ENCODE measurements at places on chromosomes 4 and X.

- no peak for DNase-seq
Measured at GRCh38 chrX:130728208-130728607, 174.8 kb downstream of the ENOX2 start.

- DNase-seq, result no peak
Measured at GRCh38 chr4:176734461-176734860, 58.3 kb downstream of the VEGFC start.

DNA sequence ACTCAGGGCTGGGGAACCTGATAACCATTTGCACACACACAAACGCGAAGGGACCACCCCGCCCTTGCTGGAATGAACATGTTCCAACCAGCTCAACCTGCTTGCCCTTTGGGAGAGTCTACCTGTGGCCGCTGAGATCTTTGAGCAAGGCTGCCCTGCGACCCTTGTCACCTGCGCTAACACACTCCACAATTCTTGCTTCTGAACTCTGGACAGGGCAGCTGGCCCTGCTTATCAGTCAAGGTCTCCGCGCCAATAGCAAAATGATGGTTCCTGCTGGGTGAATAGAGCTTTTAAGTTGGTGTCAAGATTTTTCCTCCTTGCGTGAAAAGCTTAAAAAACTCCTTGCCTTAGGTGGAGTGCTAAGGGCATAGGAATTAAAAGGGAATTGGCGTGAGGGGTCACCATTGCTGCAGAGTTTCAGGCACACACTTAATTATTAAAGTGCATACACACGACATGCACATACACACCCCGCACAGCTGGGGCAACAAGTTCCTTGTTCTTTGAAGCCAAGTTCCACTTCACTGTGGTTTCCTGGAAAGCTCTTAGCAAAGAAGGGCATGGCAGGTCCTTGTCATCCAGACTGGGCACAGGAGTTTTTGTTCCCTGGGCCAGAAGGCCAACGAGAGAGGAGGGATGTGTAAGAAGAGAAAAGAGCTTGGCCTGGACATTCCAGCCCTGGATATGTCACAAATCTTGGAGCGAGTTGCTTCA lies 207.7 kb downstream of the STIM2 start:
- no peak for DNase-seq

DNA sequence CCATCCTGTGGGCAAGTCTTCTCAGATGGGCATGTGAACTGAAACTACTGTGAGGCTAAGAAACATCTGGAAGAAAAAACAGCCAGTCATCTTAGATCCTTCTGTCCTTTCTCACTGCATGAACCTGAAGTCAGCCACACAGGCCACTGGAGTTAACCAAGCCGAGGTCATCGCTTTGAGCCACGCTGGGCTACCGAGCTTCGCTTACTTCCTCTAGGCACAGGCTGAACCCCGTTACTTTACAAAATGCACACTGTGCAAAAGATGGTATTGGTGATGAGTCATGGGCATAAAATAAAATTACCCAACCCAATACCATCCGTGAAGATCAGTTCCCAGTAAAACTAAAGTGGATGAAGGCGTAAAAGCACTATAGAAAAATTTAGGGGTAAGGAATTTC lies 86.2 kb downstream of the MTMR1 start:
- no peak for DNase-seq

GRCh38 chr4:57231781-57232180 lies 121.6 kb upstream of the IGFBP7 start:
- no peak for DNase-seq

DNA sequence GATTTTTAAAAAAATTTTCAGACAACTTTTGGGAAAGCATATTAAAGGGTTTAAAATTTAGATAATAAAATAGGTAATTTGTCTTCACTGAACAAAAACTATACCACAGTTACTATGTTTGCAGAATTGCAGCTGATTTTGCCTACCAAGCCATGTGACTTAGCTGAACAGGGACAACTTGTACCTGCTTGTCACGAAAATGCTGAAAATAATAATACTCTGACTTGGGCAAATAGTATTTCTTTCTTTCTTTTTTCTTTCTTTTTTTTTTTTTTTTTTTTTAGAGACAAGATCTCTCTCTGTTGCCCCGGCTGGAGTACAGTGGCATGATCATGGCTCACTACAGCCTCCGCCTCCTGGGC lies 225.2 kb upstream of the PPP1R2C start:
- no peak for DNase-seq

- DNase-seq, result peak; percentile 21
Measured at GRCh38 chr4:85861064-85861765, 386.3 kb downstream of the ARHGAP24 start.

DNA sequence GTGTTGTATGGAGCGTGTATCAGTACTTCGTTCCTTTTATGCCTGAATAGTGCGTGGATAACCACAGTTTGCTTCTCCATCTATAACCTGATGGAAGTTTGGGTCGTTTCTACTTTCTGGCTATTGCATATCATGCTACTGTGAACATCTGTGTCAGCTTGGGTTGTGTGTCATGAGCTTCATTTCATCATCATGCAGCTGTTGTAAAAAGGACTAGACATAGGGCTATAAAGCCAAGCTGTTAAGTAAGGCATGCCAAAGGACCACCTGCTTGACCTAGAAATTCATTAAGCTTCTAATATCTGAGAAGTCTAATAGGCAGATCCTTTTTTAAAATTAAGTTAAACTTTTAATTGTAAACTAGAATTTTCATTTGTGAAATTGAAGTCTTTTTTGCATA lies 18.4 kb downstream of the SMS start:
- no peak for DNase-seq

DNA sequence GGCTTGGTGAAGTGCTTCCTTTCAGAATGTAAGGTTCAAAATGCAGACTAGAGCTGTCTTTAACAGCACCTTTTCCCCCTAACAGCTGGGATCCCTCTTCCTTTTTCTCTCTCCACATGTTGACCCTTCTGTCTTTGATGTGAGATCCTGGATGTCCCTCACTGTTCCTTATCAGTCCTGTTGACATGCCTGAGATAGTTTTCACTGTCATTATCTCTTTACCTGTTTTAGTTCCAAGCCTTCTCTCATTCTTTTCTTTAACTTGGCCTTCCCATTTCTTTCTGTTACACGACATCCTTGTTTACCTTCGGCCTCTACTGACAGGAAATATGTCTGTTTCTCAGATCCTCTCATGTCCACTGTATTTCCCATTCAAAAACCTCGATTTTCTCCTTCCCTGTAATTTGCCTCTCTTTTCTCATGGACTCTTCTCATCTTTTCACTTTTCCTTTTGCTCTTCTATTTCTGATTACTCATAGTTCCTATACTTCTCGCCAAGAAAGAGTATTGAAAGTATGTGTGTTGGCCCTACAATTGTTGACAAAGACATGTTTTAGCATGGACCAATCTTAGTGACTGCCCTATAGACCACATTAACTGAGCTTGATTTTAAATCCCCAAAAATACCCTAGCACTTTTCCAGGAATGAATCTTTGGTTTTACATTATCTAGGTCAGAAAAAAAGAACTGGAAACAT lies 1.2 kb upstream of the SOWAHB start:
- no peak for DNase-seq

DNA sequence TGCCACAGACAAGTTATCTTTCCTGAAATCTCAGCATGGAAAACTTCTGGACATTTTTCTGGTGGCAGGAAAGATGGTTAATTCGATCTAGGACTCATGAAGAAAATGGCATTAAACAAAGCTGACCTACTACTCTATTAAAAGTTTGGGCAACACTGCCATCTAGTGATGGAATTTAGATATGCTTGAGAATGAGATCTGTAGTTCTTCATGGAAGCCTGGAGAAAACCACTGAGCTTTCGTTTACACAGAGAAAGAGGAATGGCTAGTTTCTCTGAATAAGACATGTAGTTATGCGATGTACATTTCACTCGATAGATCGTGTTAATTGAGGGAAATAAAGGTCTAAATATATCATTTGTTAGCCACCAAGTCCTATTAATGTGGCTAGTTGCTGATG lies 51.7 kb upstream of the CHRDL1 start:
- DNase-seq, result no peak

DNA sequence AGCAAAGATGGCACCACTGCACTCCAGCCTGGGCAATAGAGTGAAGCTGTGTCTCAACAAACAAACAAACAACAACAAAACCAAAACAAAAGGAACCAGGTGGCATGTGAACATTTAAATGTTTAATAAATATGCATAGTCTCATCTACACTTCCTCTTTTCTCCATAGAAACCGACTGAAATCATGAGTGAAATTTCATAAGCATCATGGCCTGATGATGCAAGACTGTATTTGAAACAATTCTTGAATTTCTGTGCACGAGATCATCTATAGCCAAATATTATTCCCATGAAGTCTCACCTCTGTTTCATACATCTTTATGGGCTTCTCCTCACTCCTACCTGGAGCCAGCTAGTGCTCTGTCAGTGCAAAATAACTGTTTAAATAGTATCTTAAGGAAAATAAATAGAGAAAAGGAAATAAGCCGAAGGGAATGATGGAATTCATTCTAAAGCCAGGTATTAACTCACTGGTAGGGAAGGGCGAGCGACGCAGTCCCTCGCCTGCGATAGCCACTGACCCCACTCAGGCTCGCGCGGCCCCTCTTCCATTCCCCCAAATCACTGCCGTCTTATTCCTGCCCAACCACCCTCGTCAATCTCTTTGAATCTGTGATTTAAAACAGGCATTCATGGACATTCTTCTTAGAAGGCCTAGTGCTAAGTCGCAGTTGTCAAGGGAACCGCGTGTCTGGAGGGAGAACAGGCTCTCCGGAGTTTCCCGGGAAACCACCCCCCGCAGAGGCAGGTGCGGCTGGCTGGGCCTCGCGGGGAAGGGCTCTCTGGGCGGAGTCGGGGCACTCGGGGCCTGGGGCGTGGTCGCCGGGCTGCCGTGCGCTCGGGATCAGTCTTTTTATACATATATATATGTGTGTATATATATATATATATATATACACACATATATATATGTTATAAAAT lies 52.4 kb upstream of the TRIM2 start:
- DNase-seq, result peak; percentile 50

All from NCI-H510A (cell line).